ENCODE measurements at places on chromosomes 1 and 21.

- no peak for DNase-seq
These were observed 47.6 kb downstream of the RASSF5 start for GRCh38 chr1:206554701-206555472.

DNA sequence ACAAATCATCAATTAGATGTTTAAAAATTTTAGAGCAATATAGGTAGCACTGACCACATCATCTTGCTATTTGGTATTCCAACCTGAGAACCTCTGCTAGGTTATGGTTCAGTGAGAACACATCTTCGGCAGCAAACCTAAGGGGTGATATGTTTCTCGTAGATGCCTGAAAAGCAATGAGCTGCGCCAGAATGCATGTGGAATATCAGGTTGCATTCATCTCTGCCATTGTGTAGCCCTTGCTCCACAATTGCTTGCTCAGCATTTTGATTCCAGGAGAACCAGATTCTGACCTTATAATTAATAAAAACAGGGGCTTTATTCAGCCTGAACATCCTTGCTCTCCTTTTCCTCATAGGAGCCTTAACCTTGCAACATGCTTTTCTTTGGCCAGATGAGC lies 408.1 kb downstream of the USH2A start:
- DNase-seq = no peak

DNA sequence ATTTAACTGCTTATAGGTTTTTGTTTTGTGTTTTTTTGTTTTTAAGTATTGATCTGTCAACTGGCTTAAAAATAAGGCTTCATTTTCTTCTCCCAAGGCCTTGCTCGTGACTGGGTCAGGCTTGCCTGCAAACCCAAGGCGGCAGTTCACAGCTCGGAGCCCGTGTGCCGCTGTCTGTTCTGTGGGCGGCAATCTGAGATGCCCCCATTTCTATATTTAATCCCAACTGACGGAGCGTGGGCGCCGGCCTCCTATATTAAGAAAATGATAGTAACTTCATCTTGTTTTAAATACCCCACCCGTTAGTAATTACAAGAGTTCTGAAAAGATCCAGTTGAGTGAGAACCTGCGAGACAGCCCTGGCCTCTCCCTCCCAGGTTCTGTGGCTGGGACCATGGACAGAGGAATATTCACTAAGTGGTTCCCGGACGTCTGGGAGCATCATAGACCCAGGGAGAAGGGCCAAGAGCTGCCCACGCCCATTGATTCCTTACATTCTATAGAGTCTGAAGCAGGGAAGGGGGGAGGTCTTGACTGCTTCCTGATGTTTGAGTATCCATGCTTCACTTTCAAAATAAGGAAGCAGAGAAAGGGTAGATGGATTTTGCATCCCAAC lies 42.6 kb upstream of the GPR153 start:
- DNase-seq = no peak

- DNase-seq = no peak
These were observed 88.4 kb downstream of the ST6GALNAC5 start for GRCh38 chr1:76955652-76956051.

GRCh38 chr1:77037038-77037437 lies 169.8 kb downstream of the ST6GALNAC5 start:
- DNase-seq = no peak

- DNase-seq = peak; percentile 68
These were observed 133.0 kb upstream of the SAMSN1 start for GRCh38 chr21:14678973-14679574.

DNA sequence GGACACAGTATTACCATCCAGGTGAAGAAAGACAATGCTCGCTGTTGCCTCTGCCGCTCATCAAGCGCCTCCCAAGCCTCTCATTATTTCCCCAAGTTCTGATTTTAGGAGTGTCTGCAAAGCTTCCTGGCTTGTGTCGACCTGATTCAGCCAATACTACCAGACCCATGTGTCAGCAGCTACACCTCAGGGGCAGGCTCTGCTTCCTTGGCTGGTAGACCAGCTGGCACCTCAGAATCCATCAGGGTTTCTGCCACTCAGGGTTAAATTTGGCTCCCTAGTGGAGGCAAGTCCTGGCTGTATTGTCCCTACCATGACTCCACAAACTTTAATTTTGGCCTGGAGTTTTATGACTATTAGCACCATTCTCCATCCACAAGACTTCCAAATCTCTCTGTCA lies 35.4 kb downstream of the SUSD4 start:
- no peak for DNase-seq

- no peak for DNase-seq
These were observed 12.0 kb downstream of the SLAMF8 start for GRCh38 chr1:159838715-159839114.

GRCh38 chr1:66237722-66238479 lies 296.1 kb upstream of the SGIP1 start:
- no peak for DNase-seq

Measured in colonic mucosa (tissue), 4 donors.